ENCODE measurements at places on chromosomes 7 and 10.

DNA sequence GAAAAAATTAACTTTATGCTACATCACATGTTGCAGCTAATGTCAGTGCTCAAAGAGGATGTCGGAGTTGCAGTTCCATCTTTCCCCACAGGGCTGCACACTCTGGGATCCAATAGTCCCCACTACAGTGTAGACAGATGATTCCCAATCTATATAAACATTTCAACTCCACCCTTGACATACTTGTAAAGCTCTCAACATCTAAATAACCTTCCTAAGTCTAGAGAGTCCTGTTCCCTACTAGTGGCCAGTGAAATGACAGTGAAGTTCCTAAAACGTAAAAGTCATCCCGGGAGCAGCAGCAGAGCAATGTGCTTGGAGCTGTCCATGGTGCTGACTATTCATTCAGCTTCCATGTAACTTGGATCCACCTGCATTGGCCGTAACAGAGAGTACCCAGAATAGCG is 145.1 kb downstream of the GRM8 start:
- no peak for DNase-seq

- no peak for DNase-seq
Observed at GRCh38 chr10:69656742-69657269, 26.8 kb downstream of the FAM241B start.

GRCh38 chr7:44678471-44679179 is 70.0 kb upstream of the ZMIZ2 start:
- DNase-seq, result no peak

- DNase-seq, result no peak
Observed at GRCh38 chr10:3060481-3060889, 6.9 kb upstream of the PFKP start.

- DNase-seq, result no peak
Observed at GRCh38 chr7:112512451-112513210, 31.8 kb downstream of the LSMEM1 start.

DNA sequence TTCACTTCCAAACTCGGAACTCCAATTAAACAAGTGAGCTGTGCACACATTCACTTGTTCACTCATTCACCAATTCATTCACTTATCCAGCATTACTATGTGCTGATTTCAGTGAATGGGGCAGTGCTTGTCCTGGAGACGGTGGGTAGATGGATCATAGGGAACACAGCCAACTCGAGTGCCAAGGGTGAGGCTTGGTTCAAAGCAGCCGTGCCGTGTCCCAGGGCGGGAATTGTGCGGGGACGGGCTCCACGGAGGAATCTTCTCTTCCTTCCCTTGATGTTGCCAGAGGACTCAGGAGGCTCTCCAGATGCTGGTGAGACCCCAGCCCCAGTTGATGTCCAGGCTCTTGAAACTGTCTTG is 2.9 kb downstream of the SH2D4B start:
- DNase-seq, result no peak

DNA sequence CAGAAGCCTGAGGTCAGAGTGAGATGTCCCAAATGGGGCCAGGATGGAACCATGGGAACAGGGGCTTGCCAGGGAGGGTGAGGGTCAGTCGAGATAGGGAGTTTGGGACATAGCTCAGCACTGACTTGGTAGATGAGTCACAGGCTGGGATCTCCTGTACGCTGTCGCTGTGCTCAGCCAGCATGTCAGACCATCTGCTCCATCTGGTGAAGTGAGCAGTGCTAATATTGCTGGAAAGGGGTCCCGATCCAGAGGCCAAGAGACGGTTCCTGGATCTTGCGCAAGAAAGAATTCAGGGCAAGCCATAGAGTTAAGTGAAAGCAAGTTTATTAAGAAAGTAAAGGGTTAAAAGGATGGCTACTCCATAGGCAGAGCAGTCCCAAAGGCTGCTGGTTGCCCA is 505.6 kb downstream of the GALNT17 start:
- no peak for DNase-seq

- no peak for DNase-seq
Observed at GRCh38 chr10:44967616-44968015, 8.0 kb downstream of the RASSF4 start.

DNA sequence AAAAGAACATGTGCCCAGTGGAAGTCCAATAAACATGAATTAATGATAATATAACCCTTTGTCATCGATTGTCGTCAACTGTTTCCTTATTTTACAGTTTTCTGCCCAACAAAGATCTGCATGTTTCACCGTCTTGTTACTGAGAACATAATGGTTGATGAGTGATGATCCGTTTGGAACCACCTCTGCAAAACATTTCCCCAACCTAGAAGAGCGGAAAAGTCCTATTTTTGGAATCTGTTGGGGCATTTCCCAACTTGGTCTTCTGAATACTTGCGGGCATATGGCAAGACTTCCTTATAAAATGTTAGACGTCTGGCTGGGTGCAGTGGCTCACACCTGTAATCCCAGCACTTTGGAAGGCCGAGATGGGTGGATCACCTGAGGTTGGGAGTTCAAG is 32.1 kb downstream of the CNPY1 start:
- DNase-seq, result no peak

DNA sequence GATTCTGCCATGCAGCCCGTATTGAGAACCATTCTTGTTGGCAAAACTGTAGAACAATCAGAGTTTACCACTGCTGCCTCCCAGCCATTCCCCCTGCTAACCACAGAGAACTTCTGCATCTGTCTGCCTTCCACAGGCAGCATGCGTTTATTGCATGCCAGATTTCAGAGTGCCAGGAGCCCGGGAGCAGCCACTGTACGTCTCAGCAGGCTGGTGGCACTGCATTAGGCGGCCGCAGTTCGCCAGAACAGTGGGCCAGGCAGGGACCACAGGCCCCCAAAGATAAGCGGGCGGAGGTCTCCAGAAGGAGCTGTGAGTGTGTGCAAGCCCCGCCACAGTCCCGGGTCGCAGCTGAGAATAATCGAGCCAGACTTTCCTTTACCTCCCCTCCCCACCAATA is 31.8 kb downstream of the ZNF467 start:
- no peak for DNase-seq

- no peak for DNase-seq
Observed at GRCh38 chr7:150963707-150964559, 14.2 kb downstream of the KCNH2 start.

DNA sequence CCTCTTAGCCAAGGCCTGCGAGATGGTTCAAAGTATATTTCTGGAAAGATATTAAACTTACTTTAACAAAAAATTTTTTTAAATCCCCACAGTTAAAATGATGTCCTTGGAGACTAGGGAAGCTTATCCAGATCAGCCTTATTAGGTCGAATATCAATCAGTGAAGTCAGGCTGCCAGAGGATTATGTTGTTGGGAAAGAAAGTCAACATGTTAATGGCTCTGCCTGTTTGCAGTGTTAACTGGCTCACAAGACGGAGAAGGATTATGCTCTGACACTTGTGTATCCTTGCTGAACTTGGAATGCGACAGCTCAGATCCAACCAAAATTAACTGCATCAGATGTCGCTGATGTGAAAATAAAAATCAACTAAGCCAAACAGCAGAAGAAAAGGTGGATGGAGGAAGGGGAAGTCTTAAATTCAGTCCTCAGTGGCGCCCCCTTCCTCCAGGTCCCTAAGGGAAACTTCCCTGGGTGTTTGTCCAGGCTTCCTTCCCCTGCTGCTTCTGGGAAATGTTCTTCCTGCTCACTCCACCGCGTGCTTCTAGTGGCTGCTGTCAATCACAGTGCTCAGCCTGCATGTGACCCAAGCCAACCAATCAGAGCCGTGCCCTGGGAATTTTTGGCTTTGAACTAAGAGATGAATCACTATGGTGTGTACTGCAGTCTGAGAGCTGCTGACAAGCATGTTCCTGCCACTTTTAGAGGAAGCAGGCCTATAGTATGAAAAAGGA is 690.4 kb upstream of the NRP1 start:
- no peak for DNase-seq

- no peak for DNase-seq
Observed at GRCh38 chr7:297611-298374, 7.8 kb downstream of the FOXL3 start.

DNA sequence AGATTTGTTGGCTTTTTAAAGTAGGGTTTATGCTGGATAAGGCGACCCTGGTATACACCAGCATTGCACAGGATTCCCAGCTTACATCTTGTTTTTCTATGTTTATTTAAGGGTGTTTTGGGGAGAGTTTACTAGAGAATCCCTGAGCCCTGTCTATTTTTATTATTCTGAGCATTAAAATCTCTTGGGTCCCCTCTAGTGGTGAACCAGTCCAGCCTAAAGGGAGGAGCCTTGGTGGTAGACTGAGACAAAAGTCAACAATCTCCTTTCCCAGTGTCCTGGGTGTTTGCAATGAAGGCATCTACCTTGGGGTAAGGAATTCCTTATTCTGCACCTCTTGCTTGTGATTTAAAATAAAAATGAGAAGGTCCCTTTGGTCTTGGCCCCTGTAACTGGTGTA is 38.2 kb downstream of the ANTXRL start:
- no peak for DNase-seq

GRCh38 chr7:106893591-106893990 is 28.5 kb downstream of the PIK3CG start:
- no peak for DNase-seq

- DNase-seq, result no peak
Observed at GRCh38 chr7:1965579-1966294, 267.0 kb downstream of the MAD1L1 start.

GRCh38 chr10:16592378-16592777 is 70.7 kb upstream of the C1QL3 start:
- DNase-seq, result no peak

DNA sequence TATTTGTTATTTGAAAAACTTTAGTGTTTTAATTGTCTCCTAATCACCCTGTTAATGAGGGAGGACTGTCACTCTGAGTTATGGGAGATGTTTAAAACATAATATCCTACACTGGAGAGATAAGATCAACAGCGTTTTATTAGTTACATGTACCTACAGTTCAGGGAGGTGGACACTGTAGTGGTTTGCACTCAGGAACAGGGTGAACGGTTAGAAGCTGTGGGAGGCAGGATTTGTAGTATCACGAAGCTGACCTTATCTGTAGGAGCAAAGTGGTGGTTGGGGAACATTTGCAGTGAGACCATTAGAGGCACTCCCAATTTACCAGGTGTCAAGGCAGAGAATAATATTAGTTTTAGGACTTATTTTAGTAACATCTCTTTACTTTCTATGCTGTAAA is 193.3 kb upstream of the KCND2 start:
- no peak for DNase-seq

- DNase-seq, result no peak
Observed at GRCh38 chr10:126538439-126539135, 131.9 kb downstream of the C10orf90 start.

DNA sequence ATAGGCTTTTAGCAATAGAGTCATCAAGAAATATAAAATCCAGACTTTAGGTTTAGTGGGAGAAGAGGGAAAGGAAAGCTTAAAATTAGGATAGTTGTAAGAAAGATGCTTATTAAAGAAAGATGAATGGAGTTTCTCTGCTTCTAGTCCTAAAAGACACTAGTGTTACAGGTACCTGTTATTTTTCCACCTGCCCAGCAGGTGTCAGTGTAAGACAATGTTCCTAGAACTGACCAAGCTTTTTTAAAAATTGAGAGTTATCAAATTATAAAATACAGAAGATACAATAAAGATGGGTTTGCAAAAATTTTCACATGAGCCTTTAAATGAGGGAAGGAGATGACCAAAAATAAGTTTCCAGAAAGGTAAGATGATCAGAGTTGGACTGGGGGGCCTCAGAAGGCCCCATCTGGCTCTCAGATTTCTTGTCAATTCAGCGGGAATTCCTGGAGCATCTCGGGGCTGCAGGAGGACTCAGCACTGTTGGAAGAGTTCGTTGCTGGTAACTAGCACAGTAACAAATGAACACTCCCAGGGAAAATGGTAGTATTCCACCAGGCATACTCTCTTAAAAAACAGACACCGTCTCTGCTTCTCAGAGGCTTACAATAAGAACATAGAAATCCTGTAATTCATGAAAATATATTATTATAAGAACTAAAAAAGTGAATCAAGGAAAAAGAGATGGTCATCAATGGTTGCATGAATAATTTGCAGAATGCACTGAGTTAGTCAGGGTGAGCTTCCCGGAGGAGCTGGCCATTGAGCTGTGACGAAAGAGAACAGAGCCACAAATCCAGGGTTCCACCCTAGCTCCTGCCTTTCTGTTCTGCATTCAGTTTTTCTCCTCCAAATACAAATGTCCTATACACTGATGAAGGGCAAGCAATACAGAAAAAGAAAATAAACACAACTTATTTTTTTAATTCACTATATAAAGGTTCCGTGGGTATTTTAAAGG is 71.8 kb upstream of the PIK3CG start:
- peak; percentile 18 for DNase-seq

GRCh38 chr10:86779220-86780017 is 23.0 kb downstream of the BMPR1A start:
- no peak for DNase-seq

DNA sequence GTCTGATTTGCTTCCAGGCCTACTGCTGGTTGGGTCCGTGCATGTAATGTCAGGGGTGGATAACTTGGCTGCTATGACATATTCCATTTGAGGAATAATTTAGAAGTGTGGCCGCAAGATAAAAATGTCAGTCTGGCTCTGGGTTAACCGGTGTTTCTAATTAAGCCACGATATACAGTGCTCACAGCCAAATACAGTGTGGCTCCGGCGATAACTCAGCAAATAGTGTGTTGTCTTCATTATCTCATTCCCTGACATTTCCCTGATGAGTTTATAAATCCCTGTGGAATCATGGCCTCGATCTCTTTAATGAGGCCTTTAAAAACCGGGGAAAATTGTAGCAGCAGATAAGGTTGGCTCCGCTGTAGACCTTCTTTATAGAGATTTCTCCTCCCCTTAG is 1125.0 kb downstream of the TYW1 start:
- DNase-seq, result no peak

DNA sequence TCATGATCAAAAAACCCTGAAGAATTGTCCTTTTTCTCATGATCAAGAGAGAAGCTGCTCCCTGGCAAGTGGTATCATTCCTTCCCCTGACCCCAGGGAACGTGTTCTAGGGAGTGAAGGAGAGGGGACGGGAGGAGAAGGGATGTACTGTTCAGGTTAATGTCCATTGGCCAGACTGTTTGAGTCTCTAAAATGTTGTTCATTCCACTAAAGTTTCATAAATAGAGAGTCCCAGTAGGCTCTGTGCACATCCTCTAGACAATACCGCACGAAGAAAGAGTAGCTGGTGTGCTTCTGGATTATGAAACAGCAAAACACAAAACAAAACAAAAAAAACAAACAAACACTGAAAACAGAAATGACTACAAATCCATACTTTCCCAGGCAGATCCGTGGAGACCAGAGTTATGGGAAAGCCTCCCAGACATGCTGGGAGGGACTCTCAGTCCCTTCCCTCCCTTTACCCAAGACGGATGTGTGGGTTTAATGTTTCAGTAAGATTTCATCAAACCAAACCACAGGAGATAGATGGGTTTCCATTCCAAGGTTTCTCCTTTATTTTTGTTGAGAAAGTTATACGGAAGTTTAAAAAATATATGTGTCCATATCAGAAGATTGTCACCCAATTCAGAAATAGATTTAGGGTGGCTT is 66.5 kb upstream of the TNS3 start:
- no peak for DNase-seq

All from NCI-H187 (cell line).